NCI-H1436 (cell line): ENCODE measurements at places on chromosomes 7 and 10.

DNA sequence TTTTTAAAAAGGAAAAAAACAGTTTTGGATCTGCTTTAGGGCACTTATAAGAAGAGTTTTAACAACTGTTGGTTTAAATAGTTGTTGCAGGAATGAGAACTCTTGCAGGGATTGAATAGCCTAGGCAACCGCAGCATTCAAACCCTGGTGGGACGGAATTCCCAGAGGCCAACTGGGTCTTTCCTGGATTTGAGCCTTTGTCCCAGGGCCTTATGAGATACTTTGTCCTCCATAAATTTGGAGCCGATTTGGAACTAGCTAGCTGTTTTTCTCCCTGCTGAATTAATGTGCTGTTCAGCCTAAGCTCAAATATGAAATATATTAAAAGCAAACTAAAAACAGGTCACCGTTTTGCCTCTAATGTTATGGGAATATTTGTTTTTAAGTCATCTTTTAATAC lies 109.6 kb downstream of the LRMDA start:
- DNase-seq, result no peak

DNA sequence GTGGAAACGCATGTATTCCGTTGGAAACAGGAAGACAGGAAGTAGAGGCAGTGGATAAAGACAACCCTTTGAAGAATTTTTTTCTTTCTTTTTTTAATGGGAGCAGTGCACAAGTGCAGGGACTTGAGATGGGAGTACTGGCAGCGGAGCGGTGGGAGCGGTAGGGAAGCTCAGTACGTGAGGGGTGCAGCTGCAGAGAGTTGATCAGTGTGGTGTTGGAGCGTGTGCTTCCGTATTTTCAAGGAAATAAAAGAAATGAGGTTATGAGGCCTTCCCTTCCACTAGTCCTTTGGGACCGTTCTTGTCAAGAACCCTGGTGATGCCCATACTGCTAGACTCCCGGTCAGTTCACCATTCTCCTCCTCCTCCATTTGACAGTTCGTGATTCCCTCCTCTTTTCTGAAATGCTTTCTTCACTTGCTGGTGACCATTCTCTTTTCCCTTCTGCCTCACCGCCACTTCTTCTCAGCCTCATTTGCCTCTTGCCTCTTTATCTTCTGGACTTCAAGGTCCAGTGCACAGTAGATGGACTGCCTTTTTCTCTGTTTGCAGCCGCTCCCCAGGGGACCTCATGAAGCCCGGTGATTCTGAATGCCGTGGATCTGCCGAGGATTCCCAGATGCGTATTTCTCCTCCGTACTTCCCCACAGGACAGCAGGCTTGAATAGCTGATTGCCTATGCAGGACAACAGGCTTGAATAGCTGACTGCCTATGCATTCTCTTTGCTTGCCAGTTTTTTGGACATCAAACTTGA lies 39.1 kb upstream of the TMEM236 start:
- DNase-seq, result no peak

DNA sequence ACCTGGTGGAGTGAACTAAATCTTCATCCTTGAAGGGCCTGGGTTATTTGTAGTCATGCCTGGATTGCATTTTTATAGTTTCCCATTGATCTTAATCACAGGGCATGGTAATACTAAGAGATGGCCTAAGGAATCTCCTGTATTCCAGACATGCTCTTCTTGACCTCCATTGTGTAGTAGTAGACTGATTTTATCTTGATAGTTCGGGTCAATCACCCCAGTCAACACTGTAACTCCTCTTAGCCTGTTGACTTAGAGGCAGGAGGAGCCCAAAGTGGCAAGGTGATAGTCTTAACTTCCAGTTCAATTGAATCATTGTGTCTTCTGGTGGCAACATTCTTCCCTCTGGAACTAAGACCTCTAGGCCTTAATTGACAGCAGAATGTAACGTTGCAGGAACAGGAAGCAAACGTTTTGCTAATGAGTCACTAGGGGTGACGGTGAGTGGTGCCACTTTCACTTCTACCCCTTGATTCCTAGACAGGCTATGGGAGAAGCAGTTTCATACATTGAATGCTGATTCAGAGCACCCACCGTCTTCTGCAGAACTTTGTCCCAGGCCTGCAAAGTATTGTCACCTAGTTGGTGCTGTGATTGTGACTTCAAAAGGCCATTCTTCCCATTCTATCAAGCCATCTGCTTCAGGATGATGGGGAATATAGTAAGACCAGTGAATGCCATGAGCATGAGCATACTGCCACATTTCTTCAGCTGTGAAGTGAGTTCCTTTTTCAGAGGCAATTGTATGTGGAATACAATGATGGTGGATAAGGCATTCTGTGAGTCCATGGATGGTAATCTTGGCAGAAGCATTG lies 24.0 kb upstream of the PAPSS2 start:
- no peak for DNase-seq

- DNase-seq, result no peak
Observed at GRCh38 chr10:79375321-79376077, 28.2 kb downstream of the PPIF start.

DNA sequence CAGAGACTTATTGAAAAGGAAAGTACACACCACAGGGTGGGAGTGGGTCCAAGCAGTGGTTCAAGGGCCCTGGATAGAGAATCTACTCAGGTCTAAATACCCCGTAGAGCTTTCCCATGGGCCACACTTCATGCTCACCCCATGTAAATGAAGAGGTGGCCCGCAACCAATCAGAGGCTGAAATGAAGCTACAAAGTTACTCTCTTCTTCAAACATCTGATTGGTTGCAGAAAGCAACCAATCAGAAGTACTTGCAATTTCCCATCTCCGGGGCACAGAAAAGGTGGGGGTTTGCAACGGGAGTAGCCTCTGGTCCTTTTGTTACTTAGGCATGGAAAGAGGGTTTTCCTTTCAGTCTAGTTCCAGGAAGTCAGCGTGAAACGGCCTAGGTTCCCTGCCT lies 15.2 kb upstream of the GALNTL5 start:
- no peak for DNase-seq
